ENCODE measurements at places on chromosomes 2 and 18.
A peak's percentile ranks its signal among the peaks of the same experiment; 100 is the strongest.

GRCh38 chr2:169081551-169081950, 12.2 kb downstream of the DHRS9 start:
- no peak for DNase-seq

DNA sequence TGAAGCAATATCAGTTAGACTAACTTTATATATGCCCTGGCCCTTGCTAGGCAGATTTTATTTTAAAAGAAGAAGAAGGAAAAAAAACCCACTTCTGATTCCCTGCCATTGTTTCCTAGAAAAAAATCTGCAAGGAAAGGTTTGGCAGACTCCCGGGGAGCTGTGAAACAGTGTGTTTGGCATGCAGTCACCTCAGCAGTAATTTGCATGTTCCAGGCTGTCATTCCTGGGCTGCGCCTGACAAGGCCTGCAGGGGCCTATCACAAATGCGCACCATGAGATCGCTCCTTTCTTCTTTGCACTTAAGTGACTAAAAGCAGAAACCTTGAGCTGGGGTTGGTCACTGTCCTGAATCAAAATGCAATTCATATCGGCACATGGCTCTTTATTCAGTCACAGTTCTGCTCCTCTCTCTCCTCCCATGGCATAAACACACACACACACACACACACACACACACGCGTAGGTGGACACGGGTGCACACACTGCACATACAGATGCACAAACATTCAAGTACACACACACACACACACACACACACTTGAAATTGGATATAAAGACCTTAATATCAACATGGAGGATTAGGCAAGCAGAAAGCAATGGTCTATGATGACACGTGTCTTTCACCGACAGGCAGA, 172.8 kb downstream of the MYT1L start:
- DNase-seq, result no peak

- no peak for DNase-seq
Measured at GRCh38 chr18:28999726-29000125, 822.8 kb upstream of the CDH2 start.

- DNase-seq, result no peak
Measured at GRCh38 chr2:144796936-144797335, 277.0 kb upstream of the ZEB2 start.

GRCh38 chr2:75053484-75054112, 95.2 kb downstream of the POLE4 start:
- peak; percentile 42 for DNase-seq

DNA sequence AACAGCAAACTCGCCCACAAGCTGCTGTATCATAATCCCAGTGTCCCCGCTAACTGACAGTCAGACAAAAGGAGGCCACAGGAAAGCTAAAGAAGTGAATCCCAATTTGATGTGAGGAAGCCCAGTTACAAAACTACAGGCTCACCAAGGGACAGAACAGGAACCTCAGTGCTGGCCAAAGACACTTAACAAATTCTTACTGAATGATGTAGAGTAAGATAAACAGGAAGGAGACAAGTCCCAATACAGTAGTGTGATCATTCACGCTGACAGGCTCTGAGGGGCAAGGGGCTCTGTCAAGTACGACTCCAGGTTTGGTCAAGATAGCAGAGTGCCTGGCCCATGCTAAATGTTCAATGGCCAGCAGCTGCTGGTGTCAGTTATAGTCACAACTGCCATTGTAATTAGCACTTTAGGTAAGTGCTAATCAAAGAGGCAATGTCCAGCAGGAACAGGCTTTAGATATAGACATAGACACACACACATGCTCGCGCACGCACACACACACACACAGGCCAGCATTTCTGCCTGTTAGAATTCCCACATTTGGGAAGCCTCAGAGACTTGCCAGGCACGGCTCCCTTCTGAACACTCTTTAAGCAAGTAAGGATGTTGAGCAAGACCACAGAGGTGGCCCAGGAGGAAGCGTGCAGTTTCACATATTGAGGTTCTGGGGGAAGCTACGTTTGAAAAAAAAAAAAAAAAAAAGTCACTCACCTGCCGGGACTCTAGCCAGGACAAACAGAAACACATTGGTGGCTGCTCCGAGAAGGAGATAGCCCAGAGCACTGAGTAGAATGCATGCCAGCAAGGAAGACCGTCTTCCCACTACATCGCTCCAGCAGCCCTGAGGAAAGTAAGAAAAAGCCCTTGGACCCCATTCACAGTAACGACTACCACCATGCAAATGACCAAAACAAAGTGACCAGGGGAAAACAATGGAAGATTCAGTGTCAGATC, 35.4 kb upstream of the TMEM182 start:
- DNase-seq, result no peak

GRCh38 chr2:159600752-159601151, 15.6 kb downstream of the BAZ2B start:
- DNase-seq, result no peak

- DNase-seq, result no peak
Measured at GRCh38 chr18:48314690-48315089, 94.5 kb downstream of the ZBTB7C start.

DNA sequence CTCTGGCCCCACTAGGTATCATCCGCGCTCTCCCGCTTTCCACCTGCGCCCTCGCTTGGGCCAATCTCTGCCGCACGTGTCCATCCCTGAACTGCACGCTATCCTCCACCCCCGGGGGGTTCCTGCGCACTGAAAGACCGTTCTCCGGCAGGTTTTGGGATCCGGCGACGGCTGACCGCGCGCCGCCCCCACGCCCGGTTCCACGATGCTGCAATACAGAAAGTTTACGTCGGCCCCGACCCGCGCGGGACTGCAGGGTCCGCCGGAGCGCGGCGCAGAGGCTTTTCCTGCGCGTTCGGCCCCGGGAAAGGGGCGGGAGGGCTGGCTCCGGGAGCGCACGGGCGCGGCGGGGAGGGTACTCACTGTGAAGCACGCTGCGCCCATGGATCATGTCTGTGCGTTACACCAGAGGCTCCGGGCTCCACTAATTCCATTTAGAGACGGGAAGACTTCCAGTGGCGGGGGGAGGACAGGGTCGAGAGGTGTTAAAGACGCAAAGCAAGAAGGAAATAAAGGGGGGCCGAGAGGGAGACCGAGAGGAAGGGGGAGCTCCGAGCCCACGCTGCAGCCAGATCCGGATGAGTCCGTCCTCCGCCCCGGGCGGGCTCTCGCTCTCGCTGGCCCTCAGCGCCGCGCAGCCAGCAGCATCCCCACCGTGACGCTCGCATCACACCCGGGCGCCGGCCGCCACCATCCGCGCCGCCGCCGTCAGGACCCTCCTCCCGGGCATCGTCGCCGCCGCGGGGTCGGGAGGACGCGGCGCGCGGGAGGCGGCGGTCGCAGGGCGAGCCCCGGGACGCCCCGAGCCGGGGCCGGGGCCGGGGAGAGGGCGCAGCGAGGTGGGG, 664 bp downstream of the NETO1 start:
- no peak for DNase-seq

DNA sequence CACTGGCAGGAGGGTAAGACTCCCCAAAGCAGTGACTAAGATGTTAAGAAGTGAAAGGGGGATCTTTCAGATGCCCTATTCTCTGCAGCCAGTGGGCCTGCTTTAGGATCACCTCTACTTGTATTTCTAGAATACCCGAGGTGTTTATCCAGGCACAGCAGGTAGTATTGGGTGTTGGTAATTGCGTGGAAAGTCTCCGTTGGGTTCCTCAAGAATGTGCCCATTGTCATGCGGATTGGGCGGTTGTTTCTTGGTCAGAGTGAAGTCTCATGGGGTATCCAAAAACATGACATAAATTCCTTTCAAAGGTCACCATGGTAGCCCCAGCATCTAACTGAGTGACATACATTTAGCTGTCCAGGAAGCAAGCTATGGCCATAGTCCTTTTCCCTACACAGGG, 308.8 kb downstream of the RPIA start:
- no peak for DNase-seq

DNA sequence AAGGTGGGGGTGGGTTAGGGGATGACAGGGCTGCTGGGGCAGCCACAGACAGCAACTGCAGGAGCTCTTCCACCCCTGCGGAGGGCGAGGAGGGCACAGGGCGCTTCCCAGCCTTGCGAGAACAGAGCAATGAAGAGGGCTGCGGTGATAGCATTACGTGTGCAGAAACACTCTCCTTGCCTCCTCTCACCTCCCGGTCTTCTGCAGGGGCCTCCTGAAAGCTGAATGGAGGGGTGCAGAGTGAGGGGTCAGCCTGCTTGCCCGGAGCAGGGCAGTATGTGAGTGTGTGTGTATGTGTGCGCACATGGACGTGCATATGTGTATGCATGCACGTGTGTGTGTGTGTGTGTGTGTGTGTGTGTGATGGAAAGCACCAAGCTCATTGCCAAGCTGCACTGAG, 29.5 kb upstream of the IL1R2 start:
- no peak for DNase-seq

- DNase-seq, result no peak
Measured at GRCh38 chr2:12493031-12493513, 223.7 kb upstream of the TRIB2 start.

- no peak for DNase-seq
Measured at GRCh38 chr2:205868773-205869333, 186.6 kb downstream of the NRP2 start.

Measured in mesothelial cell of epicardium (in vitro differentiated cells).